ENCODE measurements at places on chromosomes 5 and 9.

DNA sequence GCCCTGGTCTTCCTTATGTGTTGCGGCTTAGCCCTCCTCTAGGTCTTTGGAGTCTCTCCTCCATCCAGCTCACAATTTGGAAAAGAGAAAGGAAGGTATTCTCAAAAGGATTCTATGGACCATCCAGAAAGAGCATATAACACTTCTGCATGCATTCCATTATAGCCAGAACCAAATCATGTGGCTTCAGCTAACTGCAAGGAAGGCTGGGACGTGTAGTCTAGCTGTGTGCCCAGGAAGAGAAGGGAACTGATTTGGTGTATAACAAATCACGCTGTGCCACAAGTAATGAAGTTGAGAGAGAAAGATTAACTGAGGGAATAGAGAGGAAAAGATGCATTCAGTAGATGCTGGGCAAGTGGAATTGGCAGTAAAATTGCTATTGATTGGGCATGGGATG is 43.7 kb downstream of the PLPPR1 start:
- no peak for DNase-seq

GRCh38 chr9:127142931-127143464 is 20.6 kb upstream of the ANGPTL2 start:
- no peak for DNase-seq

- no peak for DNase-seq
These were observed 1233.4 kb upstream of the DMAC1 start for GRCh38 chr9:9033022-9033421.

DNA sequence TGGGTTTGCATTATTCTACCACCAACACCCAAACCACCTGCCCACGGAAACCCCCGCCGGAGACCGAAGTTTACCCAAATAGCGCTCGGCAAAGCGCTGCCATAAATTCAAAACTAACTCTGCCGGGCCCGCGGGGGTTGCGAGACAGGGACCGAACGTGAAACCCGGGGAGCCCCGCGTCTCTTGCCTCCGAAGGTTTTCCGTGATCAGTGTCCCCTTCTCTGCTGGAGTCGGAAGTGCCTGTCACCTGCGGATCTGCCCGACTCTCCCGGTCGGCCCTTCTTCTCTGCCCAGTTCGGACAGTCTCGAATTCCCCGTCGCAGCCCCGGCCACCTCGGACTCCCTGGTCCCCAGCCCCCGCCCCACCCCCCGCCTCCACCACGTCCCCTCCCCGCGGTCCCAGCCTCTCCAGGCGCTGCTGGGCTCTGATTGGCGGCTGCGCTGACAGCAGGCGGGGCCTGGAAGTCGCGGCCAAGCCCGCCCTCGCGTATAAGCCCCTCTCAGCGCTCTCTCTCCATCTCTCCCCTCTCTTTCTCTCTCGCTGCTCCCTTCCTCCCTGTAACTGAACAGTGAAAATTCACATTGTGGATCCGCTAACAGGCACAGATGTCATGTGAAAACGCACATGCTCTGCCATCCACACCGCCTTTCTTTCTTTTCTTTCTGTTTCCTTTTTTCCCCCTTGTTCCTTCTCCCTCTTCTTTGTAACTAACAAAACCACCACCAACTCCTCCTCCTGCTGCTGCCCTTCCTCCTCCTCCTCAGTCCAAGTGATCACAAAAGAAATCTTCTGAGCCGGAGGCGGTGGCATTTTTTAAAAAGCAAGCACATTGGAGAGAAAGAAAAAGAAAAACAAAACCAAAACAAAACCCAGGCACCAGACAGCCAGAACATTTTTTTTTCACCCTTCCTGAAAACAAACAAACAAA is at the start of gene RORB:
RORB (plus strand) TSS at position 517 of the 929 bp plus-strand sequence. CDS start 642 bp downstream, outside the sequence.
- no peak for DNase-seq

DNA sequence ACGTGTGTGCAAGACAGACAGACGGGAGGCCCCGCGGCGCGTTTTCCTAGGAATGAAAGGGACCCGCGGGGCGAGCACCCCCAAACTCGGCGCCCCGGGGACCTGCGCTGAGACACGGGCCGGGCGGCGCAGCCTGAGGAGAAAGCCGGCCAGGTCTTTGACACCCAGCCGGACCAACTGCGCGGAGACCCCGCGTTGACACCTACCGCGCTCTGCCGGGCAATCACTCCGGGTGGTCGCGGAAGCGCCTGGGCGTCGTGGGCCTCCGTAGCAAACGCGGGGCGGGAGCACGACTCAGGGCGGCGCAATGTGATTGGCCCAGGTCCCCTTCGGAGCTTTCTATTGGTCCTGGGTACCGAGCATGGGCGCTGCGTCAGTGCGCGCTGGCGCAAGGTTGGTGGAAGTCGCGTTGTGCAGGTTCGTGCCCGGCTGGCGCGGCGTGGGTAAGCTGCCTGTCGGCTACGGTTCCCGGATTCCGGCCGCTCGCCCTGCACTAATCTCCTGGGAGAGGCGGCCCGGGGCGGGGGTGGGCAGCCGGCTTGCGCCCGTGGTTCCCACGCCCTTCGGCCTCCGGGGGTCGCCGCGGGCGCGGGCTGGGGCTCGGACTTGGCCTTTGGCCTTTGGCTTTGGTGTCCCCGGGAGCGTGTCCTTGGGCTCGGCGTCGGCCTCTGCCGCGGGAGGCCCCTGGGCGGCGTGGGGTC is at the start of the genes FASTKD3 and MTRR:
FASTKD3 (minus strand) TSS at position 259 of the 701 bp plus-strand sequence. CDS start 948 bp downstream, outside the sequence.
MTRR (plus strand) TSS at position 376 of the 701 bp plus-strand sequence. CDS start 1,647 bp downstream, outside the sequence.
- DNase-seq: peak; percentile 80

DNA sequence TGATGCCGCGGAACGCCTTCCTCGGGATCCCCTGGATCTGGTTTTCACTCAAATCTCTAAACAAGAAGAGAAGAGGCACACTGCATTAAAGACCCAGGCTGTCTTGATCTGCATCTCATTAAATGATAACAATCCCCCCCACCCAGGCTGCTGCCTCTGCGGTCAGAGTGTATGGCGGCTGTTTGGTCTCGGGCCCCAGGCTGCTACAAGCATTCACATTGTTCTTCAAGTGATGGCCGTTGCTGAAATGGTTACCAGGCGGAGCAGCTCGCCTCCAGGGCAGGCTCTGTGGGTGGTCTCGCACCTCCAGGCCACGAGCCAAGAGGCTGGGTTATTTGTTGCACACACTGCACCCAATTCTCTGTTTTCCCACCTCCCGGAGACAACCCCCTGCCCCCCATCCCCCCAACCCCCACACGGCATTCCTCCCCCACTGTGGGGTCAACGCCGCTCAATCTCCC is 304.1 kb upstream of the PANK3 start:
- no peak for DNase-seq

DNA sequence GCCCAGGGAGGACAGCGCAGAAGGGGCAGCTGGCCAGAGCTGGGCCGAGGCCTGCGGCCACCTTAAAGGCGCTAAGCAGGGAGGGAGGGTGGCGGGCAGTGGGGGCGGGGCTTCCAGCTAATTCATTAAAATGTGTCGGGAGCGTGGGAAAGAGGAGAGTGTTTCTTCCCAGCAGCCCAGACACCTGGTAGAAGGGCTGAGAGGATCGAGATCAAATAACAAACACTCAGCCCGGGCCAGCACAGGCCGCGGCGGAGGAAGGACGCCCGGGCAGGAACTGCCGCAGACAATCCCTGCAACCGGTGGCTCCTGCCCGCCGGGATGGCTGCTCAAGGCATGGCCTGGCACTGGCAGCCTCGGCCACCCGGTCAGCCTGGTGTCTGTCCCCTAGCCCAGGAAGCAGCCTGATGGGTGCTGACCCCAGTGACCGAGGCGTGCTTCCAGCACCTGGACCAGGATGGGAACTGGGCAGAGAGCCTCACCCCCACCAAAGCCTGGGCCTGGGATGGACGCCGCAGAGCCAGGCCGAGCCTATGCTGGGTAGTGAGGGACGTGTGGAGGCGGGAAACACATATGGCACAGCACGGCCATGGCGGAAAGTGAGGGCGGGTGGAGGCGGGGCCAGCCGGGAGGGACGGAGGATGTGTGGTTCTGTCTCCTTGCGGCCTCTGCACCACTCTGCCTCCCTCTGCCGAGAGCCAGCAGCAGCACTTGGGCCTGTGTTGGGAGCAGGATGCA is 3.2 kb upstream of the NRARP start:
- no peak for DNase-seq
